Stimulated activated CD4-positive, alpha-beta T cell treated with anti-CD3 and anti-CD28 coated beads, Interleukin-1b, Interleukin-23, amount 100 ng/mL, for 1 hour (primary cell): ENCODE measurements at places on chromosomes 3 and 15.

GRCh38 chr3:124599147-124599765 lies 131.0 kb upstream of the UMPS start:
- DNase-seq, result no peak

GRCh38 chr3:106332884-106333283 lies 464.1 kb upstream of the CBLB start:
- no peak for DNase-seq

GRCh38 chr3:32137870-32138269 lies 31.4 kb downstream of the GPD1L start:
- DNase-seq, result no peak

- DNase-seq, result no peak
These were observed 488.2 kb upstream of the NECTIN3 start for GRCh38 chr3:110583373-110583935.

- DNase-seq, result no peak
These were observed 33.4 kb upstream of the SRP14 start for GRCh38 chr15:40072216-40072990.

- DNase-seq, result no peak
These were observed 125.2 kb downstream of the CNTN3 start for GRCh38 chr3:74489050-74489792.

- no peak for DNase-seq
These were observed 120.6 kb downstream of the CD47 start for GRCh38 chr3:107969994-107970819.

DNA sequence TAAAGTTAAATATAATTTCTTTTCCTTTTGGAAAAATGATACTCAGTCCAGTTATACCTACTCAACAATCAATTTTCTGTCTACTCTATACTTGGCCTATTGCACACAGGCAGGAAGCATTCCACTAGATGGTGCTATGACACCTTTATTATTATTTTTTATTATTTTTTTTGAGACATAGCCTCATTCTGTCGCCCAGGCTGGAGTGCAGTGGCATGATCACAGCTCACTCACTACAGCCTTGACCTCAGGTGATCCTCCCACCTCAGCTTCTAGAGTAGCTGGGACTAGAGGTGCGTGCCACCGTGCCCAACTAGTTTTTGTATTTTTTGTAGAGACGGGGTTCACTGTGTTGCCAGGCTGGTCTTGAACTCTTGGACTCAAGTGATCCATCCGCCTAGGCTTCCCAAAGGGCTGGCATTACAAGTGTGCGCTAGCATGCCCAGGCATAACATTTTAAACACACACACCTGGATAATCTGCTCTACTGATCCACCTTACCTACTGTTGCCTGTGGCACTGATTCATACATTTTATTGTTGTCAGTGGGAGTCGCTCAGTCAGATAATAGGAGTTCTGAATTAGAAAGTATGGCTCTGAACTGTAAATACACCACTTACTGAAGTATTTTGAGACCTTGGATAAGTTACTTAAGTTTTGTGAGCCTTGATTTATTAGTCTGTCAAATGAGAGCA lies 56.2 kb downstream of the EIF3J start:
- DNase-seq, result no peak

- DNase-seq, result no peak
These were observed 68.2 kb upstream of the NTRK3 start for GRCh38 chr15:88324741-88325065.

DNA sequence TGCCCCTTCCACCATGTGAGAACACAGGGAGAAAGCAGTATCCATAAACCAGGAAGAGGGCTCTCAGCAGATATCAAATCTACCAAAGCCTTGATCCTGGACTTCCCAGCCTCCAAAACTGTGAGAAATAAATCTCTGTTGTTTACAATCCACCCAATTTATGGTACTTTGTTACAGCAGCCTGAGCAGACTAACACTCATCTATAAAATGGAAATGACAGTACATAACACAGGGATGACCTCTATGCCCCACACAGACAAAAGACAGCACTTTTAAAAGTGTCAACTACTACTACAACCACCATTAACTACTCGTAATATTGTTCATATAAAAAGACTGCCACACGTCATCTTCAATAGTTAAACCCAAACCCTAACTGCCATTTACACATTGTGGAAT lies 5.7 kb downstream of the RYK start:
- DNase-seq, result no peak

GRCh38 chr3:90015688-90016356 lies 908.4 kb downstream of the EPHA3 start:
- DNase-seq, result no peak

GRCh38 chr3:168824107-168824506 lies 728.4 kb upstream of the GOLIM4 start:
- DNase-seq, result no peak

DNA sequence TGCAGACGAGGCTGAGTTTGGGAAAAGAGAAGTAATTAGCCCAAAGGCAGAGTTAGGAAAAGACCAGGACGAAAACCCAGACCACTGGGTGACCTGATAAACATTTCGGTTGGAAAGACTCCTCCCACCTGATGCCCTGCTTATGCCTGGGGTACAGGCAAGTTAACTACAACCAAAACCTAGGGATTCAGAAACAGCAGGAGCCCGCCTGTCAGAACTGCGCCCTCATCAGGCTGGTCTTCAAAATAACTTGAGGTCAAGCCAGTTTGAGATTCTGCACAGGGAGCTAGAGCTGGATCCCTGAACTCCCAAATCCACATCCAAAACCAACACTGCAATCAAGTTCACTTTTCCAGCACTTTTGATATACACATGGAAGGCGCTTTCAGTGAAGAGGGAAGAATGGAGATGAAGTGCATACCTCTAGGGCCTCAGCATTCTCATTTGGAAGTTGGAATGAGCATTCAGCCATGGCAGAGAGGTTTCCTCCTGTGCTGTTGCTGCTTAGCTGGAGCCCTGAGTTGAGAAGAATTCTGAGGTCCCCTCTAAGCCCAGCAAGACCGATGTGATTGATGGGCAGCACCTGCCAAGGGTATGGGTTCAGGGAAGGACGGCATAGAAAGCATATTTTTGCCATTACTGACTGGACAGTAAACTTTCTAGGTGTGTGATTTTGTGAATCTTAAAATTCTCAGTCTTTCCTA lies 11.6 kb downstream of the TSEN2 start:
- no peak for DNase-seq

GRCh38 chr3:184405075-184406030 lies 25.5 kb downstream of the CHRD start:
- DNase-seq, result no peak

DNA sequence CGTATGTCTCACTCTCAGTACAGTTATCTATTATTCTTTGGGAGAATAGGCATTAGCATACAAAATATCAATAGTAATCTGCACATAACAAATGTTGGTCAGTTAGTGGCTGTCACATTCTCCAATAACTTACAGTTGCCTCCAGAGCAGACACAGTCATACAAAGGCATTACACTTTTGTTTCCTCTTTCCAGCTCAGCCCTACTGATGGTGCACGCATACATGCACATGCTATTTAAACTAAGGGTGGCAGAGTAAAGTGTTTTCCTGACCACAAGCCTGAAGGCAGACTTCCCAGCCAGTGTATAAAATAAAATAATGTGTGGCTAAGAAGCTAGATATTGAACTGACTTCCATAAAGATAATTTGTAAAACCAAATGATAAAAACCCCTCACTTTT lies 47.6 kb downstream of the PHLDB2 start:
- no peak for DNase-seq

- DNase-seq, result no peak
These were observed 168.4 kb downstream of the P3H2 start for GRCh38 chr3:189952272-189952671.

DNA sequence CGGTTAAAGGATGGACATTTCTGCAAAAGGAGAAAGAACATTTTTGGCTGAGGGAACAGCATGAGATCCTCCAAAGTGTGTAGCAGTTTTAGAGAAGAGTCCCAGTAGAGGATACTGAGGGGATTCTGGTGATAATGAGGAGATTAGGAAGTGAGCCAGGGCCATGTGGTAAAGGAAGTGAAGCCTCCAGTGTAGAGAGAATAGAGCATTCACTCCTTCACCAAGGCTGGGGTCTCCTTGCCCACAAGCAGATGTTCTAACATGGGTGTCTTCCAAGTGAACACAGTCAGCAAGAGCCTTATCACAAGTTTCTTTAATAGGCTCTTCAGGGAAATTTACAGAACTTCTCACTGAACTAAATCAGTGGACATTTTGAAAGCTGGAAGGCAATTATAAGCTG lies 173.7 kb downstream of the SSR3 start:
- no peak for DNase-seq

- DNase-seq, result no peak
These were observed 73.9 kb downstream of the TTBK2 start for GRCh38 chr15:42846647-42847046.

- no peak for DNase-seq
These were observed 33.3 kb downstream of the RBMS3 start for GRCh38 chr3:29313981-29314726.

GRCh38 chr15:89814112-89814742 lies 425 bp downstream of the ANPEP start:
- DNase-seq, result no peak

GRCh38 chr15:99480016-99480810 lies 85.6 kb upstream of the MEF2A start:
- DNase-seq, result no peak

DNA sequence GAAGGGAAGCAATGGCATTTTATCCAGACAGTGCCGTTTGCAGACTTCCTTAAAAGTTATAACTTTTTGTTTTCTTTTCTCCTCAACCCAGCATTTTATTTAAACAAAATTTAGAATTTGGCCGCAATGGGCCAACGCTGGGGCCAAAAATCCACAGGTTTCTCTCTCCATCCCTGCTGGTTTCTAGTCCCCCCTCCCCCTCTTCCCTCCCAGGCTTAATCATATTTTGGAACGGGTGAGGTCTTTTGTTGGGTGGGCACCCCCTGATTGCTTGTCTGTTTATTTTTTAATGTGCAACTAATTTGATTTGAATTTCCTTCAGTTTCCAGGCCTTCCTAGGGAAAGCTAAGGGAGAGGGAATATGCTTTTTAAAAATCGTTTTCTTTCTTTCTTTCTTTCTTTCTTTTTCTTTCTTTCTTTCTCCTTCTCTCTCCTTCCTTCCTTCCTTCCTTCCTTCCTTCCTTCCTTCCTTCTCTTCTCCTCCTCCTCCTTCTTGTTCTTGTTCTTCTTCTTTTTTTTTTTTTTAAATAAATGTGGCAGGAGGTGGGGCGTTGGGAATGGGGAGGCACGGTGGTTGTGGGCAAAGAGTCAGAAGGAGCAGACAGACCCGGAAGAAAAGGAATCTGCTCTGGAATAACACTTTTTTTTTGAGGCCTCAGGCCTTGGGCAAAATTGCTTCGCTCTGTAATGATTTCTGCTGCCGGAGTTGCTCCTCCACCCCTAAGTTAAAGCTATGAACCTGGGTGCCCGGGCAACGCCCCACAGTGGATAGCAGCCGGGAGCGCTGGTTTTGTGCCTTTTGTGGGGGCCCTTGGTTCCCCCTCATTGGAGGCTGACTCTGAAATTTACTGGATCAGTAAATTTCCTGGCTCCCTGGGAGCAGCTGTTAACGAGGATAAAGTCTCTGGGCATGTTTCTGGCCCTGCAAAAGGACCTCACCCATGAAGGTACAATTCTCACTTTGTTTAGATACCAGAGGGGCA lies 1.9 kb downstream of the FNDC3B start:
- DNase-seq, result no peak

GRCh38 chr15:50484781-50485180 lies 60.6 kb downstream of the USP8 start:
- DNase-seq, result no peak

GRCh38 chr15:93459396-93459795 lies 370.4 kb upstream of the RGMA start:
- no peak for DNase-seq
